ENCODE measurements at places on chromosomes 3 and 15.

DNA sequence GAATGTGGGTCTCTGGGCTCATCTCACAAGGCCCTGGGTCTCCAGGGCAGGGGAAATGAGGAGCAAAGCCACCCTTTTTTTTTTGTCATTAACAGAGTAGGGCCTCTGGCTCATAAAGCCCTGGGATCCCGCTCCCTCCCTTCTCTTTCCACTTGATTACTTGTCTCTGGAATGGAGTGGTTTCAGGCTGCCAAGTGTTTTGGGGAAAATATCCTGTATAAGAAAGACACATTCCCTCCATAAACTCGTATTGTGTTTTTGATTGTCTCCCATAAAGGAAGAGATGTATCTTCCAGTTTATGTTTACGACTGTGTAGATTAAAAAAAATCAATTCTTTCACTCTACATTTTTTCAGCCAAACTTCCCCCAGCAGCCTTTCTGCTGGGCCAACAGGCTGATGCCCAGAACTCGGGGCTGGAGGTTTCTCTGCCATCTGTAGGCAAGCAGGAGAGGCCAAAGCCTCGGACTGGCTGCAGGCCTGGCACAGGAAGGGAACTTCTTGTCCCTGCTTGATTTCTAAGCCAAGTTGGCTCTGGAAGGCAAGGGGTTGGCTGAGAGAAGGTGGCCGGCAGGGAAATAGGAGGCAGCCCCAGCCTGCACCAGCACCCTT, 49.4 kb upstream of the INSYN1 start:
- no peak for DNase-seq

GRCh38 chr3:11546657-11547302, 96.9 kb downstream of the VGLL4 start:
- no peak for DNase-seq

GRCh38 chr3:159455741-159456181, 532.9 kb upstream of the IL12A start:
- no peak for DNase-seq

DNA sequence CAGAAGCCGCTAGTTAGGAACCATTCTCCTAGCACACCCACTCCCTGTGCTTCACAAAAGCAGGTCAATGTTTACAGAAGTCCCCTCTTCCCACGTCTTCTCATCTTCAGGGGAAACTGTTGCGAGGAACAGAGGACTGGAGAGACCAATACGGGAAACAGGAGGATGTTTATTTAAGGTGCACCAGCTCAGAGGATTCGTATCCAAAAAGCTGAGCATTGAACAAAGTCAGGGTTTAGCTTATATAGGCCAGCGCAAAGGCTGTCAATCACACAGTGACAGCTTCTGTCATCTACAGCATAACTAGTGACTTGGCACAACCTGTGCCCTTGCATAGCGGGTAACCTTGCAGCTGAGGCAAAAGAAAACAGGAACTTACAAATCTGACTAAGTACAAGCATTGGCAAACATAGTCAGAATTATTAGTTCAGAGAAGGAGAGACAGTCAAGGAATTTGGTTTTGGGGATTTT, 61.3 kb downstream of the ZDHHC19 start:
- no peak for DNase-seq

- DNase-seq: no peak
Observed at GRCh38 chr15:42363487-42363886, 4.2 kb downstream of the CAPN3 start.

GRCh38 chr3:102114264-102114979, 265.1 kb downstream of the NFKBIZ start:
- DNase-seq: peak; percentile 30

DNA sequence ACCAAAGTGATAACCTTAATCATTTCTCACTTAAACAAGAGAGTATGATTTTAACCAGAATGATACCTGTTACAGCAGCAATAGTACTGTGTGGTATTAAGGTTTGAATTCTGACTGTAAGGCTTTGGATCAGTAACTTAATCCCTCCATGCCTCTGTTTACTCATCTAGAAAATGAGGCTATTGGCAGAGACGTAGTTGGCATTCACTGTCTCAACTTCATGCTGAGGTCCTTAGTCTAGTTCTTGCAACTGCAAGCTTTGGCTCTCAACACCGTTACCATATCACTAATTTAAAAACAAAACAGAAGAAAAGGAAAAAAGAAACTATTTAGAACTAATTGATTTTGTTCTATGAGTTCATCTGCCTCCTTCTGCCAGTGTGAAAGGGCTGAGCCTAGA, 875.4 kb downstream of the MCTP2 start:
- no peak for DNase-seq

- no peak for DNase-seq
Observed at GRCh38 chr3:141353652-141354495, 14.4 kb upstream of the ZBTB38 start.

DNA sequence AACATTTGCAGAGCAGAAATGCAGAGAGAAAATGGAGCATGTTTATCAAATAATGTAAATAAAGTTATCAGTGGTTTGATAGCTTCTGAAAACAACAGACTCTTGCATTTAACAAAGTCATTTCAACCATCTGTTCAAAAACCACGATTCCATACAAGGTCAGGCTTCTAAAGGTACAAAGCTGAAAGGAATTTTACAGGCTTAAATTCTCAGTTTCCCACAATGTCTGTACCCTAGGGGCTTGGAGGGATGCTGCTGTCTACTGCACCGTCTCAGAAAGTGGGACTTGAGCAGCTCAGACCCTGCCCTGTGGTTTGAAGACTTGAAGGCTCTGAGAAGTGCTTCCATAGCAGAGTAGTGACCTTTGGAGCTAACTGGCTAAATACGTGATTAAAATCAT, 30.4 kb upstream of the TM4SF1 start:
- no peak for DNase-seq

GRCh38 chr3:70393881-70394612, 81.6 kb upstream of the MDFIC2 start:
- DNase-seq: no peak

GRCh38 chr15:65095747-65096104, 19.2 kb downstream of the KBTBD13 start:
- DNase-seq: no peak

GRCh38 chr3:152865668-152866245, 30.8 kb downstream of the P2RY1 start:
- DNase-seq: no peak

DNA sequence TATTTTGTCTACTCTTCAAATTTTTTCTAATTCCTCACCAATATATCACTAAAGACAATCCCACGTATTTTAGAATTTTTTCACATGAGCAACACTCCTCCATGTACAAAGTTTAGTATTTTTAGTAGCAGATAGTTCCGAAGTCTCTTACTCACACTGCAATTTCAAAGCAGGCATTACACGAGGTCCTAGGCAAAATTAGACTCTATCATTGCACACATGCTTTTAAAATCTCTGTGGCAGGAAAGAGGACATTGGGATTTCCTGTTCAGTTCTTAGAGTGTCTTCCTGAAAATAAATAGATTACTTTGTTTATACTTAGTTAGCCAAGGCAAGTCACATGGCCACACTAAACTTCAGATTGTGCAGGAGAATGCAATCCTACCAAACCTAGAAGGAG, 847.7 kb downstream of the ROBO2 start:
- DNase-seq: no peak

GRCh38 chr3:126994661-126995245, 11.8 kb downstream of the PLXNA1 start:
- DNase-seq: no peak
